H7 (cell line): ENCODE measurements at places on chromosomes 4 and X.
A peak's percentile ranks its signal among the peaks of the same experiment; 100 is the strongest.

- no peak for DNase-seq
Observed at GRCh38 chr4:113769744-113770143, 8.2 kb upstream of the CAMK2D start.

- DNase-seq = no peak
Observed at GRCh38 chr4:176150356-176150682, 45.1 kb downstream of the SPATA4 start.

DNA sequence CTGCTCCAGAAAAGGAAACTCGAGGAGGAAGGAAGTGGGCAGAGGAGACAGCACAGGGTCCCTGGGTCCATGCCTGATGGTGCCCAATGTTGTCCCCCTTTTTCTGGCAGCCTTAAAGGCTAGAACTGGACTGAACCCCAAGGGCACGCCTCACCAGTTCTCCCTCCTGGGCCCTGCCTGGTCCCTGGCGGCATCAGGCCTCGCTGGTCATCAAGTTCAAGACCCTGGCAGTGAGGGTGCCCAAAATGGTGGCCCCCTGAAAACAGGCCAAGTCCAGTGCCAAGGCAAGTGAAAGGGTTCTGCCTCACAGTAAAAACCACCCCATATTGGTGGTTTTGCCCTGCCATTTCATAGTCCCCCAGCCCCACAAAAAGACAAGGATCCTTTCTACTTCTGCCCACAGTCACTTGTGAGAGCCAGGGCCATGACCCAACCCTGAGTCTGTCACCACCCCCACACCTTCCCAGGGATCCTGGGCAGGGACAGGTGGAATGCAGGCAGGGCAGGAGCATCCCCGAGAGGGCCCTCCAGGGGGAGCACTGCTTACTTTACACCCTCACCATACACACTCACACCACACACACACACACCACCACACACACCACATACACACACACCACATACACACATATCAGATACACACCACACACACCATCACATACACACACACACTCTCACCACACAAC is 107.6 kb downstream of the DCTD start:
- peak; percentile 72 for DNase-seq

- peak; percentile 71 for DNase-seq
Observed at GRCh38 chrX:370963-371745, 15.6 kb downstream of the PPP2R3B start.

DNA sequence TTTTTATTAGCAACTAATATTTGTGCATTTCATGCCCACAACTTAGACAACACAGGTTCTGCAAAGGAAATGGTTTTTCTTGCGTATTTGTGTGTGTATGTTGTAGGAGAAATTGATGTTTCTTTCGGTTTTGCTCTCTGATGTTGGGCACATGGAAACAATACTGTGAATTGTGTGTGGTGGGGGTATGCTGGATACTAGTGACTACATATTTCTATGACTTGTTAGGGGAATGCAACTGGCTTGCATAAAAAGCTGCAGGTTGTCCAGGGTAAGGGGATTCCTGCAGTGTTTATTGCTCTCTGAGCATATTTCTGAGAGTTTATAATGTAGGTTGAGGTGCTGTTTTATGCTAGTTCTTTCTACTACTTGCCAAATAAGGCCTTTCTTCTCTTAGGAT is 11.6 kb downstream of the DLG3 start:
- DNase-seq = no peak

DNA sequence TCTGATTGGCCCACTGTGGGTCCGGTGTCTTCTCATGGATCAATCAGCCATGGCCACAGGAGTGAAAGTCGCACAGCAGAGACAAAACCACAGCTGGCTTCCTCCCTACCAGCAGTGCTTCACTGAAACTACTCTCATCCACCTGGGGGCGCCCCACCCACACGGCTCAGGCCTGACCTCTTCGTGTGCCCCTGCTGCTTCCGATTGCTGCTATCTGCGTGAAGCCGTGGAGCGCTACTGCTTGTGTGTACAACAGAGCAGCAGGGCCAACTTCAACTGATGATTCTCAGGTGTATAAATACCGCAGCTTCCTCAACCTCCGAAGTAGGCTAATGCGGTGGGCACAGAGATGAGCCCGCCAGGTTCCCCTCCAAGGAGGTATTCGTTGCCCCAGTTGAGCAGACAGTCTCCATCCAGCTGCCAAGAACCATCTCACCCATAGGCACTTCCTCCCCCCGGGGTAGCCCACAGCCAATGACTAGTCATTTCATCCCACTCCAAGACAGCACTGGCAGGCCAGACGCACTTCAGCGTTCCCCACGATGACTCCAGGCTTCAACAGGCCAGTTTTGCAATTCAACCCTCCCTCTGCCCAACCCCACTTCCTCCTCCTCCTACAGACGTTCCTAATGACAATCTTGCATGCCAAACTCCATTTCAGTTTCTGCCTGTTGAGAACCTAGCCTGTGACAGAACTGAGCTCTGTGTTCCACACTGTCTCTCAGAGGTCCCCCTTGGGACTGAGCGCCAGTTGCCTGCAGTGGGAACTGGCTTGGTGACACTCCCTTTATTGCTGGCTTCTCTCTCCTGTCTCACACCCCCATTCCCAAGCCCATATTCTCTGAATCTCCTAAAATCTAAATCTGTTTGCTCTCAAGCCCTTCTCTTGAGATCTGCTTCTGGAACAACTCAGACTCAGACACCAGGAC is 41.3 kb upstream of the ATP6AP2 start:
- peak; percentile 66 for DNase-seq

DNA sequence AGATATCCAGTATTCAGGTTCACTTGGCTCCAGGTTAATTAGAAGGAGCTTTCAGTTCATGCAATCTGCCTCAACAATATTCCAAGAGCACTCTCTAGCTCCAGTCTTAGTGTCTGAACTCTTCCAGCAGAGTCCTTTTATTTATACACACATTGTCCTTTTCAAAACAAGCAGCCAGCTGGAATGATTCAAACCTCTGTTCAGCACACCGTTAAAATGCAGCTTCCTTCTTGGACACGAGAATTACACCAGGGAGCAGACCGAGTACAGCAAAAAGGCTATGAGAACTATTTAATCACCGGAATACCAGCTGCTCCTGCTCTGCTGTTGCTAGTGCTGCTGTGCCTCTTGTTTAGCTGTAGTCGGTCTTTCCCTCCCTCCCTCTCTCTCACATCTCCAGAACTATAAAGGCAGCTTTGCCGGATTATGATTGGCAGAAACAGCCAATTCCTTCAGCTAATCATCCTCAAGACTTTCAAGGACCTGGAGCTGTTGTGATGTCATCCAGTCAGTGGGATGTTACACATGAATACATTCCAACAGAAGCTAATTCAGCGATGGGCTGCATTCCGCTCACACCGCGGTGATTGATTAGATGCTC is at the start of gene NDST4:
Gene NDST4, minus strand, starts transcription at position 115 of the 601 bp plus-strand sequence. CDS start 36,584 bp downstream, outside the sequence.
- no peak for DNase-seq

DNA sequence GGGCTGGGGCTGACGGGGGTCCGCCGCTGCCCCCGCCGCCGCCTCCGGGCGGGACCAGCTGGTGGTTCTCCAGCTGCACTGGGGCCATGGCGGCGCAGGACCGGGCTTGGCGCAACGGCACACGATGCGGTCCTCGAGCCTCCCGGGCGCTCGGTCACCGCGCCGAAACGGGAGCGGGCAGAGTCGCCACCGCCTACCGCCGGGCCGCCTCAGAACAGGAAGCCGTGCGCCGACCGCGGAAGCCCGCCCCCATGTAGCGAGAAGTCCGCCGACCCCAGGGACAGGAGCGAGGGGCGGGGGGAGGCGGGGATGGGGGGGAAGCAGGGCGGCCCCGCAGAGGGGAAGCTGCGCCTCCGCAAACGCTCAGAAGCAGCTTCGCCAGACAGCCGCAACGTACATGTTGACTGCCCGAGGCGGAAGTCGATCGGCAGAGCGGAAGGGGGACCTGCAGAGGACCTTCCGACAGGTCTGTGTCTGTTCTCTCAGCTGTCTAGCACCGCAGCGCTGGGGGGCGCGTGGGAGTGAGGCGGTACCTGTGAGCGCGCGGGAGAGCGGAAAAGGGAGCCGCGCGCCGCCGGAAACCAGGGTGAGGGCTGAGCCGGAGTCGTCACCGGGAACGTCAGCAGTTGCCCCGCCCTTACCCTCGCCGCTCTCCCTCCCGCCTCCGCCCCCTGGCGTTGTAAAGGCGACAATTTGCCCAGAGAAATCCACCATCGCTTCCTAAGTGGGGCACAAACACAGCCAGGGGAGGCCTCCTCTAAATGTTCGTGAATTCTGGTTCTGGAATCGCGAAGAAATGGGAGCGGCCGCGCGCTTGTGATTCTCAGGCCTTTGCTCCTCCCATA is at the start of gene MED14:
Gene MED14, minus strand, starts transcription at position 218 of the 845 bp plus-strand sequence. Its CDS starts 130 bp downstream, at position 88.
- peak; percentile 83 for DNase-seq

DNA sequence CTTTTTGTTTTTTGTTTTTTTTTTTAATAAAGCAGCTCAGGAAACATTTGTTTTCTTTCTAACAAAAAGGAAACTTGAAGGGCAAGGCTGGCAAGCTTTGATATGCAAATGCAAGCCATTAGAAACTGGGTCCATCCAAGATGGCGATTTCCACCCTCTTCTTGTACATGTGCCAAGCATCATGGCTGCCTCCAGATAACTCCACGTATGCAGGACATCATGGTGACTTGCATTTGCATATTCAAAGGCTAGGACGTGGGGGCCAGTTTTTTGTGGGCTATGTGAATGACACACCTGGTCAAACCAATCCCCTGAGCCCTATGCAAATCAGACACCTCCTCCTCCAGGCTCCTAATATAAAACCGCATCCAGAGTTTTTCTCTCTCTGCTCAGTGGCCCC is 692.6 kb downstream of the FAM133A start:
- DNase-seq = no peak

DNA sequence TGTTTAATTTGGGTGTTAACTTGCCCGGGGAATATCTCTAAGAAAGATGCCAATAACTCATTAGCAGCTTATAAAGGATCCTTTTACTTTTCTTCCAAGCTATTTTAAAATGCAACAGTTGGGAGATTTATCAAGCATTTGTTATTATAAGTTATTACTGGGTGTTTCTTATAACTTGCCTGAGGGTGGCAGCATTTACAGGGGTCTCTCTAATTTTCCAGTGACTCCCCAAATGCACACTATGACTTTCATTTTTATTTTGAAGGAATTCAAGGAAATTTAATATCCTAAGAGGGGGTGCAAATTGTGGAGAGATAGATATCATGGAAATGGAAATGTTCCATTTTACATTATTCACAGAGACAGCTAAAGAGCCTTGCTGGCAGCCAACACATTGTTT is 138.0 kb downstream of the PDGFRA start:
- DNase-seq = no peak

DNA sequence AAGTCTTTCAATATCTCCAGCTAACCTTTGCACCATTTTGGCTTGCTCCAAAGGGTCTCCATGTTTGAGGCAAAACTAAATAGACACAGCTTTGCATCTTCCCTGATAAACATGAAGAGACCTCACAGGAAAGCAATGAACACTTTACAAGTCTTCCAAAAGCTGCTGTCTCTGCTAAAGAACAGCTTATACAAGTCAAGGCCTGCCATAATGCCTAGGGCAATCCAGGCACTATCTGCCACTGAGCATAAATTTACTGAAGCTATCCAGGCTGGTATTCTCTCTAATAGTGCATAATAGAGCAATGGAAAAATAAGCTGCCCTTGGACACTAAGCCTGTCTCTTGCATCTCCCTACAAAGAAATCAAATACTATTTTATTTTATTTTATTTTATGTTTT is 60.1 kb upstream of the S100G start:
- no peak for DNase-seq
